Activated naive CD8-positive, alpha-beta T cell treated with anti-CD3 and anti-CD28 coated beads, Interleukin-2, amount 10 ng/mL, durations not matched to agents 7 days and 5 days (primary cell): ENCODE measurements at places on chromosomes 6 and 20. TPM values are rescaled to one million over a fixed set of nuclear protein-coding genes. Genes with fewer than 3 reads are reported as not detected.

GRCh38 chr6:27091661-27092315, 155.7 kb upstream of the PRSS16 start:
- H3K36me3 ChIP-seq = no peaks in the 10 kb centered on the region
- H3K27me3 ChIP-seq = peaks cover 81% of the 10 kb centered on the region
- no peak overlapping the region for H3K27ac ChIP-seq
- peaks cover 8% of the 10 kb centered on the region for H3K4me1 ChIP-seq
- H3K4me3 ChIP-seq = peak overlapping the region; percentile 86
- peak; percentile 40 for DNase-seq

DNA sequence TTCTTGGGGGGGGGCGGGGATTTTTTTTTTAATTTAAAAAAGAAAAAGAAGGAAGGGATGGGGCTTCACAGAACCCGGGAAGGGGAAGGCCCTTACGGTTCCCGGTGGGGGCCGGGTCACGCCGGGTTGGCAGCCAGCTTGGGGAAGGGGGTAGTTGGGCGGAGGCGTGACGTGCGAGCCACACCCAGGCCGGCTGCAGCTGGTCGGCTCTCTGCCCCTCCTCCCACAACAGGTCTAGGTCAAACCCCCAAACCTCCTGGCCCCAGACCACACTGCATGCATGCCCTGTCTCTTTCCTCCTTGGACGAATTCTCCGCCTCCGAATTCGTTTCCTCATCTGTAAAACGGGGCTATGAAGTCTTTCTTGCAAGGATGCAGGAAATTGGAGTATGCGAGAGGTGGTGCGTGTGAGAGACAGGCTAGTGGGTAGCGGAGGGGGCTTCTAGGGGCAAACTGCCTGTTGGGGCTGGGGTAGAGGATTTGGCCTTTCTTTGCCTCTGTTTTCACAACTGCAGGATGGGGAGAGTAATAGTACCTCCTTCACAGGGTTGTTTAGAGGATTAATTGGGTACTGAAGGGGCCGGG, 828 bp downstream of the HCK start:
- peak overlapping the region; percentile 49 for H3K4me3 ChIP-seq
- DNase-seq = no peak
- H3K36me3 ChIP-seq = no peaks in the 10 kb centered on the region
- peaks cover 76% of the 10 kb centered on the region for H3K27me3 ChIP-seq

DNA sequence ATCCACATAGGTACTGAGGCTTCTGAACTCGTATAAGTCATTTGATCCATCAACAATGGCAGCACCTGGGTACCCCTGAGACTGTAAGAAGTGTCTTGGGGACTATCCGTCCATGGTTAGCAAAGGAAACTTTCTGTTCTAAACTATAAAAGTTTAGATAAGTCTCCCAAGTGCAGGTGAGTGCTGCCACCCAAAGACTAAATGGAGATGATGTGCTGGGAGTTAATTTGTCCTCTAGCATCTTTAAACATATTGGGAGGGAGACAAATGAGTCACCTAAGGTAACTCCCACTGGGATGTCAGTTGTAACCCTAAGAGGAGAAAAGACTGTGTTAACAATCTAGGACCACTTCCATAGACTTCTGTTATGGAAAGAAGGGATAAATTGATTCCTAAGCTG, 6.2 kb downstream of the BEND6 start:
- H3K36me3 ChIP-seq = no peaks in the 10 kb centered on the region
- no peak for DNase-seq
- H3K27me3 ChIP-seq = peaks cover 46% of the 10 kb centered on the region
- no peak overlapping the region for H3K4me3 ChIP-seq
- H3K27ac ChIP-seq = no peak overlapping the region

CFAP206 gene
- total RNA-seq = not detected

UTRN gene
- total RNA-seq = 199 TPM

GRCh38 chr6:6646384-6646783, 57.9 kb downstream of the LY86 start:
- no peak for DNase-seq
- H3K36me3 ChIP-seq = peaks cover 23% of the 10 kb centered on the region
- H3K4me1 ChIP-seq = peaks cover 33% of the 10 kb centered on the region
- H3K27ac ChIP-seq = no peak overlapping the region

DNA sequence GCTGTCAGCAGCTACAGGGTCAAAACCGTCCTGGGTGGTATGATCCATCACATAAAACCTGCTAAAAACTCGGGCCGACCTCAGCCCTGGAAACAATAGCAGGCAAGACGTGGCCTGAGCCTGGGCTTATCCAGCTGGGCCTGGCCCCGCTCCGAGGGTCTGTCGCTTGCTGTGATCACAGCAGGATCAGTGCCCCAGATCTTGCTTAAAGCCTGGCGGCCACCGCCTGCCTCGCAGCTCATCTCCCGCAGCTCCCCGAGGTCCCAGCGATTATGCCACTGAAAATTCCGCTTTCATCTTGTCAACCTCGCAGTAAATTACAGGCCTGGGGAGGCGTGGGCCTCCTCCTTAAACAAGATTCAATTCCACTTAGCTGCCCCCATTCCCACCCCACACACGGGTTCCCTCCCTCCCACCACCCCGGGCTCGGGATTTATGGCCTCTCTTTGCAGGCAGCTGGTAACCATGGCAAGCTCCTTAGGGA, 40.1 kb downstream of the CDH22 start:
- H3K36me3 ChIP-seq = no peaks in the 10 kb centered on the region
- no peak for DNase-seq
- H3K27ac ChIP-seq = no peak overlapping the region
- no peak overlapping the region for H3K4me3 ChIP-seq
- peaks cover 14% of the 10 kb centered on the region for H3K27me3 ChIP-seq

DNA sequence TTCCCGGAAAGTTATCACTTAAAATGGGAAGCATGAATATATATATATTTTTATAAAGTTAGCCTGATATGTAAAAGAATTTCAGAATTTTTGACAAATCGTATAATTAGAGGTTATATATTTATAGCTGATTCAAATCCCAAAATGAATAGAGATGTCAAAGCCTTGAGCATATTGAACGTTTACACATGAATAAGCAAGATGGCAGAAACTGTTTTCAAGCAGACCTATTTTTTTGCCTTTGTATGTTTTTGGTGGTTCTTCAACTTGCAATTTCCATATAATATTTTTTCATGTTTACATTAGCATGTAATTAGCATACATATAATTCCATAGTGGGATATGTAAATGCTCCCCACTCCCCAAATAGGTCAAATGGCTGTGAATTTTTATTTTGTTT, 189.9 kb downstream of the PRL start:
- no peaks in the 10 kb centered on the region for H3K27me3 ChIP-seq
- H3K4me3 ChIP-seq = no peak overlapping the region
- H3K4me1 ChIP-seq = no peaks in the 10 kb centered on the region
- DNase-seq = no peak
- H3K36me3 ChIP-seq = no peaks in the 10 kb centered on the region

DNA sequence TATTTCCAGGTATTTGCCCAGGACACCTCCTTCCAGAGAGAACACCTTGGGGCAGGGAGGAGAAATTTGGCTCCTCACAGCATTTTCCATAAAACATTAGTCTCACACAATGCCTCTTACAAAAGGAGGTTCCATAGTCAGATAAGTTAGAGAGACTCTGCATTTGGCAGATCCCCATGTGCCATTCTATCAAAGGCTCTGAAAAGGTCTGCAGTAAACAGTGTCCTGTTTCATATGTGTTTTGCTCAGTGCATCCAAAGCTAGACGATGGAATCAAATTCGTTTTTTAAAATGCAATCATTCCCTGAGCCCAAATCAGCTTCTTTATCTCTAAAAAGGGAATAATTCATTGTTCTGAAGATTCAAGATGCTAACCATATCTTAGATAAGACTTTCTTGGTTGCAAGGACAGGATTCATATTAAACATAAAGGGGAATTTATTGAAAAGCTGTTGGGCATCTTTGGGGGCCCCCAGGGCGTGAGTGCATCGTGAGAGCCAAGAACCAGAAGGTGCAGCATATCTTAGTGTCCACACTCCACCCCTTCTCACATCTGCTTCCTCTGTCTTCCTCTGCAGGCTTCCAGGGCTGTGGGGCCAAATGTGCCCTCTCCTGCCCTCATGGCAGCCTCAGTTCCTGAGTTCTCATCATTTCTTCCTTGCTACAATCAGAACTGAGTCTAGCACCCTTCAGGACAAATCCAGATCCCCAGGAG, 41.4 kb upstream of the MLN start:
- H3K27me3 ChIP-seq = peaks cover 32% of the 10 kb centered on the region
- H3K4me1 ChIP-seq = peaks cover 4% of the 10 kb centered on the region
- no peak overlapping the region for H3K4me3 ChIP-seq
- H3K27ac ChIP-seq = no peak overlapping the region
- no peak for DNase-seq
- H3K36me3 ChIP-seq = no peaks in the 10 kb centered on the region

SLC17A2 gene
- total RNA-seq = not detected

- H3K4me3 ChIP-seq = no peak overlapping the region
- no peaks in the 10 kb centered on the region for H3K36me3 ChIP-seq
- H3K27ac ChIP-seq = no peak overlapping the region
- H3K4me1 ChIP-seq = no peaks in the 10 kb centered on the region
- DNase-seq = no peak
These were observed 39.2 kb upstream of the CDKN1A start for GRCh38 chr6:36639171-36639808.

- H3K27ac ChIP-seq = no peak overlapping the region
- no peak for DNase-seq
- no peaks in the 10 kb centered on the region for H3K4me1 ChIP-seq
- no peak overlapping the region for H3K4me3 ChIP-seq
- H3K27me3 ChIP-seq = peaks cover 3% of the 10 kb centered on the region
- no peaks in the 10 kb centered on the region for H3K36me3 ChIP-seq
These were observed 94.6 kb downstream of the FOXA2 start for GRCh38 chr20:22489626-22490286.
